ENCODE measurements at places on chromosomes 11 and 22.

GRCh38 chr11:97544431-97544830 is 1154.6 kb downstream of the JRKL start:
- no peak for DNase-seq

- no peak for DNase-seq
Measured at GRCh38 chr11:130102301-130103249, 32.9 kb downstream of the APLP2 start.

DNA sequence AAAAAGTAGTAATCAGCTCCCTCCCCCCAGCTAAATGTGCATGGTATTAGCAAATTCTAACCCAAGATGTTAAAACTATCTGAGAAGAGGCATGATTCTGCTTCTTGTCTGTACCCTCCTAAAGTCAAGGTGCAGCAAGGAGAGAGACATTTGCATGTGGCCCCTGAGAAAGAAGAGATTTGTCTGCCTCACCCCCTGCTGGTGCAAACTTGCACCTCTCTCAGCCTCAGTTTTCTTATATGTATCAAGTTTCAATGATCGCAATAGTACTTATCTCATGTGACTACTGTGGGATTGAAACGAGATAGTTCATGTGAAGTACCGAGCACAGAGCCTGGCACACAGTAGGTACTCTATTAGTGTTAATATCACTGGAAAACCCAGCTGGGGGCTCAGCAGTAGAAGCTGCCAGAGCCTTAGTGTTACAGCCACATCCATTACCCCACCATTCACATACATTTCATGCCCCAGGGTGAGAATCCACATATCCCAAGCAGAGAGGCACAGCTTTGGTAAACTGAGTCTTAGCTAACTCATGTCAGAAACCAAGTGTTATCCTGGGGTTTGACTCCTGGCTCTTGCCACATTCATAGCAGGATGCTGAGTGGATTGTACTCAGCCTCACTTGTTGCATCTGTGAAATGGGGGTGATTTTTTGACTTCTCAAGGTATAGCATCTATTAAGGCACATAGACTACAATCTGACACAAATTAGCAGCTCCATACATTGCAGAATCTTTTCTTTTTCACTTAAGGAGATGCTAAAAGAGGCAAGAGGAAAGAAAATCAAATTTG is 24.9 kb downstream of the CD44 start:
- DNase-seq, result no peak

DNA sequence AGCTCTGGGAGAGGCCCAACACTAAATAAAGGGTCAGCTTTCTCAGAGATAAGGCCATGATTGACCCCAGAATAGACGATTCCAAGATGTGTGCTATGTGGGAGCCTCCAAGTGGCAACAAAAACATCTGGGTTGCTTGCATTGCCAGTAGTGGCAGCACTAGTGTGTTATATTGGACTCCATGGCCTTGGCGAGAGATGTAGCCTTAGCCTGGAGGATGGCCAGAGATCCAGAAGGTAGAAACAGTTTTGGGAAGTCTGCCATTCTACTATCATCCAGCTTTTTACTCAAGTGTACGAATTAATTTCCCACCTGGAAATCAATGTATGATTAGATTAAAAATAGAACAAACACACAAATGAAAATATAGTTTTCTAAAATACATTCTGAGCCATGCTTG is 3.0 kb downstream of the OR8D4 start:
- no peak for DNase-seq

GRCh38 chr11:91773090-91773489 is 451.5 kb upstream of the FAT3 start:
- DNase-seq, result no peak

DNA sequence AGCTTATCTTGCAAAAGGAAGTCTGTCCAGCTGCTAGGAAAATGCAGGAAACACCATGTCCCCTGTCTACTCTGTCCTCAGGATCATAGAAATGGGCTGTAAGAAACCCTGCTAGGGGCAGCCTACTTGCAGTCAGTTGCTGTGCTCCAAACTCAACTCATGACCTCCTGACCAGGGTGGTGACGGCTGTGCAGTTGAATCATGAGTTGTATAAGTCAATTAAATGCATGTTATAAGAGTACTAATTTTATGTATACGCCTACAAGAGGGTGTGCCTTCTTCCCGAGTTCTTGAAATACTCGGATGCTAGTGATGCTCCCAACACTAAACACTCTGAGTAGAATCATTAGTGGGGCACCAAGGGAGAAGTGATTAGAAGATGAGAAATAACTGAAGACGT is 776.4 kb downstream of the OPCML start:
- no peak for DNase-seq

GRCh38 chr11:1573077-1573902 is 1.2 kb upstream of the DUSP8 start:
- no peak for DNase-seq

DNA sequence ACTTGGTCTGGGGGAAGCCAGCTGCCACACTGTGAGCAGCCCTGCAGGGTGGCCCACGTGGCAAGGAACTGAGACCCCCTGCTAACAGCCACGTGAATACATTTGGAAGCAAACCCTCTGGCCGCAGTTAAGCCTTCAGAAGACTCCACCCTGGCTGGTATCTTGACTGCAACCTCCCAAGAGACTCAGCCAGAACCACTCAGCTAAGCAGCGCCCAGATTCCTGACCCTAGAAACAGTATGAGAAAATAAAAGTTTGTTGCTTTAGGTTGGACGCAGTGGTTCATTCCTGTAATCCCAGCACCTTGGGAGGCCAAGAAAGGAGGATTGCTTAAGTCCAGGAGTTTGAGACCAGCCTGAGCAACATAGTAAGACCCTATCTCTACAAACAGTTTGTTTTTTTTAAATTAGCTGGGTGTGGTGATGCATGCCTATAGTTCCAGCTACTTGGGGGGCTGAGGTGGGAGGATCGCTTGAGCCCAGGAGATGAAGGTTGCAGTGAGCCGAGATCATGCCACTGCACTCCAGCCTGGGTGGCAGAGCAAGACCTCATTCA is 8.7 kb downstream of the ZMAT5 start:
- DNase-seq, result no peak

GRCh38 chr11:91231226-91231625 is 993.4 kb upstream of the FAT3 start:
- DNase-seq, result no peak

- no peak for DNase-seq
Measured at GRCh38 chr22:49705216-49705971, 122.3 kb downstream of the BRD1 start.

DNA sequence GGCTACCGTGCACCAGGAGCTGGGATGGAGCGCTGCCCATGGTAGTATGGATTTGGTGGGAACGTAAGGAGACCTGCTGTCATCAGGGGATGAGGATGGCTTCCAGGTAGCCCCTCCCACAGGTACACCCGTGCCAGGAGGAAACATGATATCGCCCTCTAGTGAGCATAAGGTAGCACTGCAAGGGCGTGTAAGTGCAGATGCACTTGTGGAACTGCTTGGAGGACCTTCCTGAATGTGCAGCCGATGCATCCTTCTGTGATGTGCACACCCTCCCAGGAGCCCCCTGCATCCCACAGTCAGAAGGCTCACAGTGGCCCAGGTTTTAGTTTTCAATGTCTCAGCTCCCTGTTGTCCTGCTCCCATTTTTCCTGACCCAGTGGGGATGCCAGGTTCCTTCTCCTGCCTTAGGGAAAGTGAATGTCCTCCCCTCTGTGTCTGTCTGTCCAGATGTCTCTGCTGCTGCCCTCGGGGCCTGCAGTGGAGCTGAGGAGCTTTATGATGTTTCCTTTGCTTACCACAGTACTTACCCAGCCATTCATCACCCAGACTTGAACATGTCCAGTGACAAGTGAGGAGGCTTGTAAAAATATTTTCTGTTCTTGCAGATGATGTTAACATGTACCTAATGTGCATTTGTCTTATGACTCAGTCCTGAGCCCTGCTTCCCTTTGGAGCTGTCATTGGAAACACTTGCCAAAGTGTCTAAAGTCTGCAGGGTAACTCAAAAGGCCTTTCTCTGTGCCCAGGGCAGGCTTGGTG is 49.2 kb downstream of the DBX1 start:
- DNase-seq, result no peak

DNA sequence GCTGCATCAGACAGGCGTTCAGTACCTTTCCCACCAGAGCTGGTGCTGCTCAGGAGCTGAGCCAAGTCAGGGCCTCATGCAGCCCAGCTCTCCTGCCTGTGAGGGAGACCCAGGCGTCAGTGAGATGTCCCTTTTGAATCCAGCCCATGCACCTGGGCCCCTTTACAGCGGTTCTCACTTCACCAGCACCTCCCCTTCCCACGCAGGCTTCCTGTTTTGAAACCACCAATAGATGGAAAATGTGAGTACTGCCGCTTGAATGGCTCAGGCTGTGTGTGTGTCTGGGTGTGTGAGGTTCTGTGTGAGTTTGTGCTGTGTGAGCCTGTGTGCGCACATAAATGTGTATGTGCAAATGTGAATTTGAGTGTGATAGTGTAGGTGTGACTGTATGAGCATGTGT is 88.4 kb downstream of the UBASH3B start:
- peak; percentile 32 for DNase-seq

GRCh38 chr11:131579932-131580387 is 209.5 kb downstream of the NTM start:
- no peak for DNase-seq

GRCh38 chr11:26144291-26144690 is 187.6 kb upstream of the ANO3 start:
- DNase-seq, result no peak

- DNase-seq, result no peak
Measured at GRCh38 chr11:68582416-68583040, 101.8 kb upstream of the GAL start.

- DNase-seq, result no peak
Measured at GRCh38 chr11:116311206-116311605, 461.6 kb downstream of the BUD13 start.

GRCh38 chr22:20464096-20464614 is 26.5 kb upstream of the SCARF2 start:
- no peak for DNase-seq

- no peak for DNase-seq
Measured at GRCh38 chr11:28447226-28447625, 339.0 kb downstream of the METTL15 start.

- DNase-seq, result no peak
Measured at GRCh38 chr11:61092280-61092766, 10.0 kb upstream of the CD5 start.

GRCh38 chr11:45282081-45282480 is 4.1 kb downstream of the SYT13 start:
- DNase-seq, result no peak

GRCh38 chr11:77144857-77145428 is 16.9 kb downstream of the MYO7A start:
- DNase-seq, result no peak

DNA sequence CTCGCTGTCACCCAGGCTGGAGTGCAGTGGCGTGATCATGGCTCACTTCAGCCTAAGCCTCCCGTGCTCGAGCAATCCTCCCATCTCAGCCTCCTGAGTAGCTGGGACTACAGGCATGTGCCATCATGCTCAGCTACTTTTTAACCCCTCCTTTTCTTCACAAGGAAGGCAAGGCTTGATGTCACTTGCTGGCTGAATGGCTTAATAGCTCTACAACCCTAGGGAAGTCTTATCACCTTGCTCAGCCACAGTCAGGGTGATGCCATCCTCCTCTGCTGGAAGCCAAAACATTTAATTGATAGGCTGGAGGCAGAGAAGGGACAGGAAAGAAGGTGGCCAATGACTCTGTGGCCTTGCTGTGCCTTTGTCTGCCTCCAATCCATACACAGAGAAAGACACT is 131.9 kb downstream of the MED15 start:
- no peak for DNase-seq

DNA sequence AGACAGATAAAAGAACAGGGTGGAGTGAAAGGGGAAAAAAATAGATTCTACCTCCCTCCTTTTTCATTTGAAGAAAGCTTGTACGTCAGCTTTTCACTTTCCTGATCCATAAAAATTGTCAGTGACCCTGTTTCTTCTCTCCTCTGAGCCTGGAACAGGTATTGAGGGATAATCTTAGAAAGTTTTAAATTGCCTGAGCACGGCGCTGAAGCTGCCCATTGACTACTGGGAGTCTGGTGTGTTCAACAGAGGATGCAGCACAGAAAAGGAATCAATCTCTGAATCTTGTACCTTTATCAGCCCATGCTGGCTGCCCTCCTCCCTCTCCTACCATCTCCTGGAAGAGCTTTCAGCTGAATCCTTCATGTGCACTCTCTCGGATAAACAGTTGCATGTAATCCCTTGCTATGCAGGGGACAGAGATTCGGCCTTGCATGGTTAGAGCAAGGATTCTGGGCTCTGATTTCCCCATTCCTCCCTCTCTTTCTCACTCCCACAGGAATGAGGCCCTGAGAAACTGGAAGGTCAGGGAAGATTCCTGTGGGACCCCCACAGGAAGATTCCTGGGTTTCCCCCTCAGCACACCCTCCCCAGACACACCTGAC is 162.4 kb upstream of the SYN3 start:
- no peak for DNase-seq

DNA sequence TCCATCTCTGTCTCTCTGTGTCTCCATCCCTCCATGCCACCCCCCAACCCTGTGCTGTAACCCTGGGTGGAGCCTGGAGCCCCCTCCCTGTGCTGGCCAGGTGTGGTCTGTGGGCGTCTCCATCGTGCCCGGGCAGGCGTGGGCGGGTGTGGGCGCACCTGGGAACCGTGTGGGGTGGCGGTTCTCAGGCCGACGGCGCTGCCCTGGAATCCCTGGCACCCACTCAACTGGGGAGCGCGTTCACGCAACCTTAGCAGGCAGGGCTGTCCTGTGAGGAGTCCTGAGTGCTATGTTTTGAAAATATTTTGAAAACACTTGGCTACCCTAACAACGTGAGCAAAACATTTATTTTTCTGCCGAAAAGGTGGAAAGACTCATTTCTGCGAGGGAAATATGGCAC is 4.7 kb downstream of the TNNT3 start:
- DNase-seq, result no peak

- peak; percentile 44 for DNase-seq
Measured at GRCh38 chr11:134751031-134751585, 339.1 kb upstream of the B3GAT1 start.

- no peak for DNase-seq
Measured at GRCh38 chr22:49269371-49269770, 558.3 kb downstream of the BRD1 start.

- DNase-seq, result no peak
Measured at GRCh38 chr11:11521306-11522002, 100.4 kb downstream of the GALNT18 start.

- no peak for DNase-seq
Measured at GRCh38 chr11:73262851-73263495, 9.2 kb upstream of the P2RY6 start.

GRCh38 chr11:75873417-75874221 is 58.6 kb downstream of the UVRAG start:
- no peak for DNase-seq

DNA sequence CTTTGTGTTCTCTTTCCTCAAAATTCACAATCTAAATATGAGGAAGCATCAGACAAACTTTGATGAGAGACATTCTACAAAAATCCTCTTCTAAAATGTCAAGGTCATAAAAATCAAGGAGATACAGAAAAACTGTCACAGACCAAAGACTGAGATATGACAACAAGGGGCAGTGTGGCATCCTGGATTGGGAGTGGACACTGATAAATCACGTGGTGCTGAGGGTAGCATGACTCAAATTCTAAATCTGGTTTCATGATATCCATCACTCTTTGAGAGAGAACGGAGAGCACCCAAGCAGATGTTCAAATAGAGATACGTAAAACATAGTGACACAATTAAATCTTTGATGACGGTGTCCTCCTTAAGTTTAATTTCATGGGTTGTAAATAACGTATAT is 13.0 kb upstream of the CARD18 start:
- DNase-seq, result no peak
